Omental fat pad (tissue), 4 donors: ENCODE measurements at places on chromosomes 5 and 9.

DNA sequence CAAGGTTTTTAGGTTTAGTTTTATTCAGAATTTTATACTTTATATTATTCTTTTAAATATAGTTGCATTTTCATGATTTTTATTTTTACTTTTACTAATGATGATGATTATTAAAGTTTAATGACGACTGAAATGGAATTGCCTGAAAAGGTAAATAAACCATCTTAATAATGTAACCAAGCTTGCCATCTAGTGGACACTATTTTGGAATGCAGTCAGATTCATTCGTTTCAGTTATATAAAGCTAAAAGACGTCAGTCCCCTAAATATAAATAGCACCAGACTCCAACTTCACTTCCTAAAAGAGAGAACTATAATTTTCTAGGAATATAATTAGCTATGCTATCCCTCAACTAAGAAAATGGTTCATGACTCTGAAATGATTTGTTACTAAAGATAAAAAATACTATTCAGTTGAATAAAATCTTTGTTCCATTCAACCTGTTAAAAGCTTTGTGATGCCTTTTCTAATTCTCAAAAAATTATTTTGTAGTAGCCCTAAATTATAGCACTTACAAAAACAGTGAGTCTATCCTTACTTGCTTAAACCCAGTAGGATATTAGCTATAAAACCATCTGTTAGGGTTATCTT is 19.9 kb downstream of the ABITRAM start:
- no peak for DNase-seq

DNA sequence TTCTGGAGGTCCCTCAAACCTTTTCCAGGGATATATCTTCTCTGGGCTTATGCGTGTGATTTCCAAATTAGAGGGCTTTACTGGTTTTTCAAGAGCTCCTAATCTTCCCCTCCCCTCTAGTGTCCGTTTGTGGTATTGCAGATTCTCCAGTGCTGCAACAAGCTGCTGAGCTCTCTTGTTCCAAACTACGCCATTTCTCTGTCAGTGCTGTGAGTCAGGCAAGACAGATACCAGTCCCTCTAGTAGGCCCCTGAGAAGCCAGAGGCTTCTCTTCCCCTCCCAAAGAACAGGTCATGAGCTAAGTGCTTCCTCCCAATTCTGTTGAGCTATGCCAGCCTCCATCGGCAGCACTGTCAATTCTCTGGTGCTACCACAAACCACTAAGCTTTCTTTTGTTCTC is 149.5 kb downstream of the FANCC start:
- peak; percentile 41 for DNase-seq

- no peak for DNase-seq
These were observed 21.8 kb downstream of the AQP7 start for GRCh38 chr9:33380390-33381094.

- no peak for DNase-seq
These were observed 124.8 kb downstream of the COL23A1 start for GRCh38 chr5:178465228-178465860.

GRCh38 chr5:159880676-159881075 is 35.6 kb upstream of the ADRA1B start:
- no peak for DNase-seq

DNA sequence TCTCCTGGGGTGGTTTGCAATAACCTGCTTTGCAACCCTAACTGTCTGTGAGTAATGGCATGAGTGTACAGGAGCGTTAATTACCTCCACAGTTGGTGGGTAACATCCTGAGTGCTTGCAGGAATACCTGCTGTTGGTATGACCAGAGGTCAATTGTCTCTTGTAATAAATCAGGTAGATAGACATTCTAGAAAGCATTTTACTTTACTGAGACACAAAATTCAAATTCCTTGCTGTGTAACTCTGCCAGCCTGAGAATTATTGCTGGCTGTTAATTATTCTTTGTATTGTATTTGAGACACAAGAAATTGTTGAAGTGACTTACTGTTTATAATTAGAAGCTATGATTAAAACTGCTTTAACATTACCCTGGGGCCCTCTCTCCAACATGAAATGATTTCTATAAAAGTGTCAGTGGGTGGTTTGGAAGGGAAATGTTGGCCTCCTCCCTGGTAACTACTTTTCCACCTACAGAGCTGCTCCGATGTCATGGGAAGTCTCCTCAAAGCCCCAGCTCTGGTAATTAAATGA is 150.8 kb upstream of the ADCY2 start:
- no peak for DNase-seq

DNA sequence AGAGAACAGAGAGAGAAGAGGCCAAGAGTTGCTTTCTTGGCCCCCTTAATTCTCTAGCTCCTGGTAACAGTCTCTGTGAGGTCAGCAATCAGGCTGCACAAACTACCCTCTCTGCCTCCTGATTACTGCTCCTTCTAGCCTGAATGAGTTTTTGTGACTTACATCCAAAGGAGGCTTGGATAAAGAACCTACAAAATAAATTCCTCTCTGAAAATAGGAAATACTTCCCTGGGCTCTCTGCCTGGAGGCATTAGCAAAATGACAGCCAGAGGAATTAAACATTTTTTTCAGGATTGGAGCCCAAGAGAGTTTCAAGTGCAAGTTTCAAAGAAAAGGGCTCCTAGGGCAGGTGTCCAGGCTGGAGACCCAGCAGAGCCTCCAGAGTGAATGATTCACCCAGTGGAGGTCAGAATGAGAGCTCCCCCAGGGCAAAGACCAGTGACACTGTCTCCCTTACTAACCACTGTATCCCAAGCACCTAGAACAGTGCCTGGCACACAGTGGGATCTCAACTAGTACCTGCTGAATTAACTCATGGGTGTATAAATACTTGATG is 162.5 kb downstream of the SPOCK1 start:
- DNase-seq = no peak

DNA sequence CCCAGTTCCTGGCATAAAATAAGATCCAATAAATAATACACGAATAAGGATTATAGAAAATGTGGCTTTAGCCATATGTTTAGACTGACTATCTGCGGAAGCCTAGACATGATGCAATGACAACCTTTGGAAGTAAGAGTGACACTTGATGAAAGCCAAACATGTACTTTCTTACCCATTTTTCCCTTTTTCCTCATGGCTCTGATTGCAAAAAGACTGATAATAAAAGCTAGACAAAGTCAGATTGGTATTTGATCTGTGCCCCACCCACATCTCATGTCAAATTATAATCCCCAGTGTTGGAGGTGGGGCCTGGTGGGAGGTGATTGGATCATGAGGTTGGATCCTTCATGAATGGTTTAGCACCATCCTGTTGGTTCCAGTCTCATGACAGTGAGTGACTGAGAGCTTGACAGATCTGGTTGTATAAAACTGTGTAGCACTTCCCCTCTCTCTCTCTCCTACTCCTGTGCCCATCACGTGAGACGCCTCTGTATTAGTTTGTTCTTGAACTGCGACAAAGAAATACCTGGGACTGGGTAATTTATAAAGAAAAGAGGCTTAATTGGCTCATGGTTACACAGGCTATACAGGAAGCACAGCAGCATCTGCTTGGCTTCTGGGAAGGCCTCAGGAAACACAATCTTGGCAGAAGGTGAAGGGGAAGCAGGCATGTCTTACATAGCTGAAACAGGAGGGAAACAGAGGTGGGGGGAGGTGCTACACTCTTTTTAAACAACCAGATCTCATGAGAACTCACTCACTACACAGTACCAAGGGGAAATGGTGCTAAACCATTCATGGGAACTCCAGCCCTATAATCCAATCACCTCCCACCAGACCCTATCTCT is 243.4 kb upstream of the PIK3R1 start:
- DNase-seq = no peak

- no peak for DNase-seq
These were observed 20.3 kb upstream of the ENC1 start for GRCh38 chr5:74660873-74661272.

- DNase-seq = no peak
These were observed 124.5 kb downstream of the ASTN2 start for GRCh38 chr9:117290306-117290840.

DNA sequence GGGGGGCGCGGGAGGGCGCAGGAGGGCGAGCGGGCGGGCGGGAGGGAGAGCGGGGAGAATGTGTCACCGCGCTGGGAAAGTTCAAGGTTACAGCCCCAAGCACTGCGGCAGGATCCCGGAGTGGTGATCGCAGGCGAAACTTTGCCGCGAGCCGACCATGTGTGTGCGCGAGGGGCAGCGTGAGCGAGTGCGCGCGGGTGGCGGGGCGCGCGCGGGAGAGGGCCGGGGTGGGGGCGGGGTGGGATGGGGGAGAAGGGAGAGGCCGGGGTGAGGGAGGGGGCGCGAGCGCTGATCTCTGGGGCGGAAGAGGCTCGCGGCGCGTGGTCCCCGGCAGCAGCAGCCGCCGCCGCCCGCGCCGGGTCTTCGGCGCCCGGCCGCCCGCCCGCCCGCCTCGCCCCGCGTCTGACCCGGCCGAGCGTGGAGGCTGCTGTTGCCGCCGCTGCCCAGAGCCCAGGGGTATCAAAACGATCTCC is at the start of gene NFIB:
Gene NFIB (minus strand): TSS at position 191 of the 473 bp plus-strand sequence. CDS start 630 bp downstream, outside the sequence.
- DNase-seq = no peak

DNA sequence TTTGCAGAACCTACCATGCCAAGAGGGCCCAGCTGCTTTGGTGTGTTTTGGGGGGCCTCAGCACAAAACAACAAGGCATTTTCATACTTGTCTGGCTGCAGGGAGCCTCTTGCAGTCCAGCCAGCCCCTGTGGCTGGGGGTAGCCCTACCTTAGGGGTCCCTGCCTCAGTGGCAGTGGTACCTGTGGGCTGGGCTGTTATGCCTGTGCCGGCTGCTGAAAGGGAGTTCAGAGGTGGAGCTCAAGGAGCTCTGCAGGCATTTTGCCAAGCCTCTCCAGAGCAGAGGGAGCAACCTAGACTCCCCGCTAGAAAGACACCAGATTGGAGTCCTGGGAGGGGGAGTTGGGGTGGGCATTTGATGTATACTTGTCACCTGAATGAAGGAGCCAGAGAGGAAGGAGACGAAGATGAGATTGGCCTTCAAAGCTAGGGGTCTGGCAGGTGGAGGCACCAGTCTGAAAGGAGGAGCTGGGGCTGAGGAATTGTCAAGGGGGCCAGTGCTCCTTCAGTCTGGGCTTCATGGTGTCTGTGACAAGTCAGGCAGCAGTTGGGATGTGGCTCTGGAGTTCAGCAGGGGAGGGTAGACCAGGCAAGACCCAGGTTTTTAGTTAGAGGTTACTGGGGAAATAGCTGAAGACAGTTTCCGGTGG is 1.5 kb downstream of the SHROOM1 start:
- DNase-seq = no peak

DNA sequence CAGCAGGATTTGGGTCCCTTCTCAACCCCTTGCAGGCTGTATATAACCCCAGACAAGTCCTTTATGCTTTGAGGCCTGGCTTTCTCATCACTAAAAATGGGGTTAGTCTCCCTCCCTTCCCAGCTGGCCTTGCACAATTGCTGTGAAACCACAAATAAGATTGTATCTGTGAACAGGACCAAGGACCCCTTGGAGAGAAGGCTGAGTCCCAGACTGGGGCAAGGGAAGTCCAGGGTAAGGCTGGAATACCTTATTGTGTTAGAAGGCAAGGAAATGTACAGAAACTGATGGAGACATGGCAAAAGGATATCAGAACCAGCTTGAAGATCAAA is 11.4 kb downstream of the MACROH2A1 start:
- no peak for DNase-seq

DNA sequence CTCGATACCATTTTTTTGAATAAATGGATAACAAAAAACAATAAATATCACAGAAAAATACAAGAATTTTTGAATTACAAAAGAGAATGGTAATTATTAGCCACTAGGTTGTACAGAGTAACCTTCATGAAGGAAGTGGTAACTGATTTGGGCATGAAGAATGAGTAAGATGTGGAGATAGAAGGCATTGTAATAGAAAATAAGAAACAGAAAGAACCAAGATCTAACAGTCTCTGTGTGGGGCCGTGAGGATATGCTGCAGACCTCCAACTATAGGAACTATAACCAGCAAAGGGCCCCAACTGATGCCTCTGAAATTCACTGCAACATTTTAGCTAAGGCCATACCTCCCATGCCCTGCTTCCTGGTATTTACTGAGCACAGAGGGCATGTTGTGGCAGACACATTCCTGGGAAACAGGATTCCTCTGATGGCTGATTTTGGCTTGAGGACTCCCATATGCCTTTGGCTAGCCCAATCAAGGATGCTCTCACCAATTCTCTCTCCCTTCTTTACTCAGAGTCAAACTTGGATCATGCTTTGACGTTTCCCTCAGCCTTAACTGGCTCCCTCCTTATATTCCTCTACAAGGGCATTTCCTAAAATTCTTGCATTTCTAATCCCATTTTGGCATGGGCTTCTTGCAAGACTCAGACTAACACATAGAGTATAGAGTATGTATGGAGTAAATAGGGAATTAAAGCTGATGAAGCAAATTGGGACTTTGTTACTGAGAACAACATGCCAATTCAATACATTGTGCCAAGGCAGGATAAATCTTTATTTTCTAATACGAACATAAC is 208.9 kb downstream of the PDE4D start:
- no peak for DNase-seq

- no peak for DNase-seq
These were observed 481.5 kb downstream of the NFIB start for GRCh38 chr9:13832446-13832845.

DNA sequence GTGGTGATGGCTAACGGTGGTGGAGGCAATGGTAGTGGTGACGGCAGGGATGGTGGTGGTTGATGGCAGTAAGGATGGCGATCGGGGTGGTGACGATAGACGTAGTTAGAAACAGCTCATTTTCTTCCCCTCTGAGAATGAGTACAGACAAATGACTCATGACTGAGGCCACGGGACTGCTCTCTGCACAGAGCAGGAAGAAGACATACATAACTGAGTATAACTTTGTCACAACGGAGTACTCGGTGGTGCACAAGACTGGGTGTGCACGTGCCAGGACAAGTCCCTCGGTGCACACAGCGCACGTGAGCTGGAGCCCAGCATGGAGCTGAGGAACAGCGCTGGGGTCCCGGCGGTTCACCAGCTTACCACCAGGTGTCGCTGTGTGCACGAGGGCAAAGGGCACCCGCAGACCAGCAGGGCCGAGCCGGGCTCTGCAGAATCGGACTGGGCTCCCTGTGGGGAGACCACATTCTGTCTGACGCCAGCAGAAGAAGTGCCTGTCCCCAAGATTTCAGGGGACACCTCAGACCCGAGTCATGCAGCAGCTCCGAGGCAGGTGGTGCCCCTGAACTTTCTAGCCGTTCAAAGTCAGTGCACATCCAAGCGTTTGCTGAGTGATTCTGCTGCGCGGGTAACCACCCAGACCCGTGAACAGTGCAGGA is 188.6 kb downstream of the FSTL4 start:
- DNase-seq = peak; percentile 49

DNA sequence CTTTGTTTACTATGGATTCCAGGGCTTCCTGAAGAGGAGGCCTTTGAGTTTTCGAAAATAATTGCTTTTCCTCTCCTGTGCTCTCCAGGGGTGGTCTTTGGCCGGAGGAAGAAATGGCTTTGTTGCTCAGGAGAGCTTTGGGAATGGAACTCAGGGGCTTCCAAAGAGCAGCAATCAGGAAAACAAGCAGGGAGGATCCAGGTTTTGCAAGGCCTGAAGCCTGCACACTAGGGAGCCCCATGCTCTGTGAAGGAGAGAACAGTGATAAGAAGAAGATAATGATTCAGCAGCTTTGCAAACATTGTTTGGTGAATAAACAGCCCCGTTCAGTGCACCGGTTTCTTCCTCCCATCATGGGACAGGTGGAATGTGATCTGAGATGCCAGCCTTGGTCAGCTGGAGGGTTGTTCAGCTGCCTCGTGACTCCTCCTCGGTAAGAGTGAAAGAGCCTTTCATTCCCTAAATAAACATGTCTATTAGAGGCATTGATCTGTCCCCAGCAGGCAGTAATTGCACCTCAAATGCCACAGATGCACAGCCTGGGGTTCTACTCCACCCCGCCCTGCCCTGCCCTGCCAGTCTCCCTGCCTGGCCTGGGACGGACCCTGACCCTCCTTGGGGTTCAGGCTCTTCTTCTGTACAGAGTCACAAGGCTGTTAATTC is 11.5 kb upstream of the ALDH1B1 start:
- DNase-seq = no peak

- no peak for DNase-seq
These were observed 520.0 kb downstream of the SPOCK1 start for GRCh38 chr5:136979131-136979530.
